K562 (cell line): ENCODE measurements at places on chromosomes 11 and 22.
A peak's percentile ranks its signal among the peaks of the same experiment; 100 is the strongest.

DNA sequence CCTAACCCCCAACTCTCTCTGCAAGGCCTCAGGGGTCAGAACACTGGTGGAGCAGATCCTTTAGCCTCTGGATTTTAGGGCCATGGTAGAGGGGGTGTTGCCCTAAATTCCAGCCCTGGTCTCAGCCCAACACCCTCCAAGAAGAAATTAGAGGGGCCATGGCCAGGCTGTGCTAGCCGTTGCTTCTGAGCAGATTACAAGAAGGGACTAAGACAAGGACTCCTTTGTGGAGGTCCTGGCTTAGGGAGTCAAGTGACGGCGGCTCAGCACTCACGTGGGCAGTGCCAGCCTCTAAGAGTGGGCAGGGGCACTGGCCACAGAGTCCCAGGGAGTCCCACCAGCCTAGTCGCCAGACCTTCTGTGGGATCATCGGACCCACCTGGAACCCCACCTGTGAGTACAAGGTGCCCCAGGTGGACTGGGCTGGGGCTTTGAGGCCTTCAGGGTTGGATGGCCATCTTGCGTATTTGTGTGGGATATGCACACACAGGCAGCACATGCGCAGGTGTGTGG lies at the start of gene BEST1:
BEST1 (plus strand) TSS at position 317 of the 513 bp plus-strand sequence. CDS start 1,456 bp downstream, outside the sequence.
- DNase-seq, result no peak

- no peak for DNase-seq
These were observed 1.8 kb downstream of the DEPDC7 start for GRCh38 chr11:33017478-33017877.

DNA sequence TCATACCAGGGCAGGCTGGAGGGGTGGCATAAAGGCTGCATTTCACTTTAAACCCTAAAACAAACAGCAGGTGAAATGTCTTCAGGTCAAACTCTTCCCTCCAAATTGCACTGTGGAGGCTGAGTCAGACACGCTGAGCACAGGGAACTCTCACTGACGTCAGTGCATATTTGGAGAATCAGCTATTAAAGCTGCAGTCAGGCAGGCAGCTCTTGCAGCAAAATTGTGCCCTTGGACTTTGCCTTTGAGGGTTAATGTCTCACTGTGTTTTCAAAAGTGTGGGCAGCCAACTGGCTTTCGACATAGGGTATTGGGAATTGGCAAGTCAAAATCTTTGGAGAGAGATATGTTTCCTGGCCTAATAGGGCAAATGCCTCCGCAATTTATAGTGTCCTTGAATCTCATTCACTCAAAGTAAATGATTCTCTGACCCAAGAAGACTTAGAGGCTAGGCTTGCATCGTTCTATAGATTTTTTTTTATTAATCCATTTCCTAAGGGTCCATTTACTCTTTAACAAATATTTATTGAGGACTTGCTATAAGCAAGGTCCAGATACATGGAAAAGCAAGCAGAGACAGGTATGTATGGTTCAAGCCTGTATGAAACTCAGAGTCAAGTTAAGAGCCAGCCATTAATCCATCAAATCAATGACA lies 27.7 kb upstream of the SMCO4 start:
- DNase-seq, result peak; percentile 9

DNA sequence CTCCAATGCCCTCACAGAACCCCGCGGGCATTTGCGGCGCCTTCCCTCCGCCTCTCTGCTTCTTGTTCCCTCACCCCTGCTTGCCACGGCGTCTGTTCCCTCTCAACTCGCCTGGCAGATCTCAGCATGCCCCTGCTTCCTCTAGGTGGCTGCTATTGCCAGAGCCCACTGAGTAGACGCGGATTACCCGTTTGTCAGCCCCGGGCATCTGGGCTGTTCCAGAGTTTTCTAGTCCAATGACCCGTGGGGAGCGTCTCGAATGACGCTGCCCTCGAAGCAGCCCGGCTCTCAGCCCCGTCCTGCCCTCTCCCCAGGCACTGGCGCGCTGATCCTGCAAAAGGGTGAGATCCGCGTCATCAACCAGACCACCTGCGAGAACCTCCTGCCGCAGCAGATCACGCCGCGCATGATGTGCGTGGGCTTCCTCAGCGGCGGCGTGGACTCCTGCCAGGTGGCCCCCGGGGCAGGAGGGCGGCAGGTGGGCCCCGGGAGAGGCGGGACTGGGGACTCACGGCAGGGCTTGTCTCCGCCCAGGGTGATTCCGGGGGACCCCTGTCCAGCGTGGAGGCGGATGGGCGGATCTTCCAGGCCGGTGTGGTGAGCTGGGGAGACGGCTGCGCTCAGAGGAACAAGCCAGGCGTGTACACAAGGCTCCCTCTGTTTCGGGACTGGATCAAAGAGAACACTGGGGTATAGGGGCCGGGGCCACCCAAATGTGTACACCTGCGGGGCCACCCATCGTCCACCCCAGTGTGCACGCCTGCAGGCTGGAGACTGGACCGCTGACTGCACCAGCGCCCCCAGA lies 49.7 kb downstream of the ST14 start:
- DNase-seq, result peak; percentile 1

GRCh38 chr22:30325065-30325720 lies 1.5 kb downstream of the TBC1D10A start:
- DNase-seq, result no peak

GRCh38 chr22:33221568-33221967 lies 163.4 kb upstream of the SYN3 start:
- no peak for DNase-seq
